ENCODE measurements at places on chromosomes 12 and 14. TPM values are rescaled to one million over a fixed set of nuclear protein-coding genes. Genes with fewer than 3 reads are reported as not detected.

The GPR68 gene
- polyA plus RNA-seq = 0.75 TPM

DNA sequence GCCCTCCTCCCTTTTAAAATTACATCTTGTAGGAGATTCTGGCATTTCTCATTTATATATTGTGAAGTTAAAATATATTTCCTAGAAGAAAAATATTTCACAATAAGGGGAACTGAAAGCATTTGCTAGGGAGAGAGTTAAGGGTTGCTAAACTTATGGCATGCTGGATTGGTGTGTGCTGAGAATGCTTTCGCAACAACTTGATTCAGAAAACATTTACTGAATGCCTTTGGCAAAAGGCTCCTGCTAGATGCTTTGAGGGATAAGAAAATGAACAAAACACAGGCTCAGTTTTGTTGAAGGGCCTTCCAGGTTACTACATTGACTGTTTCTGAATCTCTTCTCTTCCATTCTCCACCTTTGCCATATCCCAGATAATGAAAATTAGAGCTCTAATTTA is 67.5 kb downstream of the DIP2B start:
- peak; percentile 67 for DNase-seq

GRCh38 chr14:40842816-40843215 is 763.9 kb upstream of the LRFN5 start:
- no peak for DNase-seq

GRCh38 chr12:104232609-104233280 is 17.2 kb downstream of the TXNRD1 start:
- no peak for DNase-seq

GRCh38 chr14:96197163-96197852 is 7.3 kb upstream of the BDKRB2 start:
- no peak for DNase-seq

GRCh38 chr12:52263761-52264434 is 10.5 kb upstream of the KRT86 start:
- no peak for DNase-seq

DNA sequence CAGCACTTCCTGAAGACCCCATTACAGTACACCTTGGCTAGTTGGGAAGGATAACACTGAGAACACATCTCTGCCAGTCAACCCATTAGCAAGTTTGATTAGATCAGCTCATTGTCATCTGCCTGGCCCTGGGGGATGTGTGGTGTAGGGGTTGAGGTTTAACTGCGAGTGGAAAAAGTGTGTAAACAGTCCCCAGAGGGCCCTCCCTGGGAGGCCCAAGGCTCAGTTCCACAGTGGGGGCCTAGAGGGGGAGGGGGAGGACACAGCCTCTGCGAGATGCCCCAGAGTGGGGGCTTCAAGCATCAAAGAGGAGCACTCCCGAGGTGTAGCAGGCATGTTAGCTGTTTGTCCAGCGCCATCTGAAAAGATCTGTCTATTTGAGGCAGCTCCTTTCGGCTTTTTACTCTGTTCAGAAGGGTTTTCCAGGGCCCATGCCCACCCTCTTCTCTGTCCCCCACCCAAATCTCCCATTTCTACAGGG is 344 bp downstream of the LPAR5 start:
- DNase-seq = no peak

DNA sequence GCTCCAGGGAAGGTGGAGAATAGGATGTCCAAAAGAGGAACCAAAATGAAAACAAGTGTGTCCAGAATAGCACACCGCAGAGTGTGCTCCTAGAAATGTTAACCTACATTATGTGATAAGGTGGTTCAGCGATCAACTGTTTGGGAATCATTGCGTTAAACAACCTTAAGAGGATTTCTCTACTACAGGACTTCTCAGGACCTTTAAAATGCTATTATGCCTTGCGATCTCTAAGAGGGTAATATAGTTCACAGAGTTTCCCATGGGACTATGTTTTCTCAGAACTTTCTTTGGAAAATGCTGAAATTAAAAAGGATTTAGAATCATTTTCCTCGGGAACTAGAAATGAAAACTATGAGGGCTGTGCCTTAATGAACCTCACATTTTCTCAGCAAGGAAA is 1.8 kb downstream of the GLT8D2 start:
- no peak for DNase-seq

DNA sequence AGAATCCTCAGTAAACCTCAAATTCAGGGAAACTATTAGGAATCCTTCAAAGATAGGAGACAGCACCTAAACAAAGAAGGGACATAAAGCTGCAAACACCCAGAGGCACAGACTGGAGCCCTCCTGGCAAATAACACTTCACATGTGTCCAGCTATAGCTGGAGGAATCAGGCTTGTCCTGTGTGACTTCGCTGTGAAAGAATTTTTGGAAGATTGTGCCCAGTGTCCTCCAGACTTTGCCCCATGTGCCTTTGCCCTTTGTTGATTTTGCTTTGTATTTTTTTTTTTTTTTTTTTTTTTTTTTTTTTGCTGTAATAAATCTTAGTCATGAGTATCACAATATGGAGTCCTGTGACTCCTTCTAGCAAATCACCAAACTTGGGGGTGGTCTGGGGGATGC is 136.8 kb downstream of the KCNH5 start:
- no peak for DNase-seq

- DNase-seq = no peak
Measured at GRCh38 chr14:96390965-96391292, 999 bp upstream of the AK7 start.

The POLR3B gene
- 11.9 TPM for polyA plus RNA-seq

The INHBE gene
- polyA plus RNA-seq = 0.90 TPM

DNA sequence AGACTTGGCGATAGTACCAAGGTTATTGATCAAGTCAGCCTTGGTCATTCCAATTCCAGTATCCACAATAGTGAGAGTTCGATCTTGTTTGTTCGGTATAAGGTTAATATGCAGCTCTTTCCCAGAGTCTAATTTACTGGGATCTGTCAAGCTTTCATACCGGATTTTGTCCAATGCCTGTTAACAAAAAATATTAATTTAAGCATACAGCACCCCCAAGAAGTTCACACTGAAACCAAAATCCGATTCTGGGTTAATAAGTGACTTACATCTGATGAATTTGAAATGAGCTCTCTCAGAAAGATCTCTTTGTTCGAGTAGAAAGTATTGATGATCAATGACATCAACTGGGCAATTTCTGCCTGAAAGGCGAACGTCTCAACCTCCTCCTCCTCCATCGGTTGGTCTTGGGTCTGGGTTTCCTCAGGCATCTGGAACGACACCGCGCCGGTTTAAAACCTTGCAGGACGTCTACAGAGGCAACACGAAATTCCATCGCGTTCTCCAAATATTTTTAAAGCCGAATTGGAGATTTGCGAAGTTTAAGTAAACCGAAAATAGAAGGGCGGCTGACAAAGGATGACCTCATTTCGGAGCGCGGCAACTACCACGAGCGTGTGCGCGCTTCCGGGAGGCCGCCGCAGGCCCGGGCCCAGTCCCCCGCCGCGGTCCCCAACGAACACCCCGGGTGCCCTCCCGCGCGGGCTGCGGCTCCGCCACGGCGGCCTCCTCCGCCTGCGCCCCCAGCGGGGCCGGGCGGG is 716 bp downstream of the HSP90AA1 start:
- peak; percentile 61 for DNase-seq

- no peak for DNase-seq
Measured at GRCh38 chr12:104677441-104678089, 220.8 kb downstream of the CHST11 start.

The OR6C2 gene
- not detected for polyA plus RNA-seq

DNA sequence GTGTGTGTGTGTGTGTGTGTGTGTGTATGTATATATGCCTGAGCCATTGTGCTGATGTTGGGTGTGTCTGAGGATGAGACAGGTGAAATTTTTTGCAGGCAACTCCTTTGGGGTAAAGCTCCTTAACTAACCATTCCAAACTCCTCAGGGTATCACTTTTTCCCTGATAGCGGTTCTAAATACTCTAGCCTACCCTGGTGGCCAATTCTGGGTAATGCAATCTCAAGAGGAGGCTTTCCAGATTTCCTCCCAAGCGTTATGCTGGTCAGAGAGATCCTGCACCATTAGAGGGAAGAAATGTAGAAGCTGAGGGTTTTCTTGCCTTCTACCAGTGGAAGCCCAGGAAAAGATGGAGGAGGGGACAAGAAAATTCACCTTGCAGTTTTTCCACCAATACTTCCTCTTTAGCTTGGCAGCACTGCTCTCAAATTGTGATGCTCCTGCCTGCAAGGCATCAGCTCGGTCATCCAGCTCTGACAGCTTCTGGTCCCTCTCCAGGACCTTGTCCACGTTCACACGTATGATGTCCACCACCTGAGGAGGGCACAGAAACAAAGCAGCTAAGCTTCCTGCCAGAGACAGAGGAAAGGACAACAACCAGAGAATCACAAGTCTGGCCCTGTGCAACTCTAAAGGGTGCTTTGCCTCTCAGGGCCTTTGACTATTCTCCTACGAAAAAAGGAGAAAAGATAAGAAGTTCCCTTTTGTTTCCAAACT is 4.9 kb downstream of the VAMP1 start:
- DNase-seq = peak; percentile 70

GRCh38 chr14:24188251-24189058 is at the start of gene IPO4:
TSS of gene IPO4 (minus strand) at chr14:24188816. CDS start at chr14:24188787, 29 bp downstream.
- DNase-seq = peak; percentile 96
